ENCODE measurements at places on chromosomes 3 and 15.

DNA sequence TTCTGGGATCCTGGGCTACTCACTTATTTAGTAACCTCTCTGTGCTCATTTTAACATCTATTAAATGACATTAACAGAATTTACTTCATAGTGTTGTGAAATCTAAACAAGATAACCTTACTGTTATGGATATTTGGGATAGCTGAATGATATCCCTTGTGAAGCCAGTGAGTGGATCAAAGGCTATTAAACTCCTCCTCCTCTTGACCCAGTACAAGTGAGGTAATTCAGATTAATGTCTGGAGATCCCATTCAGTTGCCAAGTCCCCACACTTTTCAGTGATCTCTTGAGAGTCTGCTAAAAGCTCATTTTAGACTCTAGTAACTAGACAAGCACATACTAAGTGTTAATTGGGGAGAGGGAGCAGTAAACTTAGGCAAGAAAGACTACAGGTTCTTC is 2.5 kb upstream of the ANKRD28 start:
- DNase-seq = no peak

GRCh38 chr3:79516795-79517194 is 251.0 kb downstream of the ROBO1 start:
- no peak for DNase-seq

DNA sequence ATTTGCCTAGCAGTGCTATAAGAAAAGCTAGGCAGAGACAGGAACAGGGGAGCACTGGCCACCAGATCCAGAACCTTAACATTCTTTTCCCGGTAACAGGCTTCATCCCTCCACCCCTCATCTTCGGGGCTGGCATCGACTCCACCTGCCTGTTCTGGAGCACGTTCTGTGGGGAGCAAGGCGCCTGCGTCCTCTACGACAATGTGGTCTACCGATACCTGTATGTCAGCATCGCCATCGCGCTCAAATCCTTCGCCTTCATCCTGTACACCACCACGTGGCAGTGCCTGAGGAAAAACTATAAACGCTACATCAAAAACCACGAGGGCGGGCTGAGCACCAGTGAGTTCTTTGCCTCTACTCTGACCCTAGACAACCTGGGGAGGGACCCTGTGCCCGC is 231.0 kb upstream of the ST8SIA2 start:
- no peak for DNase-seq

DNA sequence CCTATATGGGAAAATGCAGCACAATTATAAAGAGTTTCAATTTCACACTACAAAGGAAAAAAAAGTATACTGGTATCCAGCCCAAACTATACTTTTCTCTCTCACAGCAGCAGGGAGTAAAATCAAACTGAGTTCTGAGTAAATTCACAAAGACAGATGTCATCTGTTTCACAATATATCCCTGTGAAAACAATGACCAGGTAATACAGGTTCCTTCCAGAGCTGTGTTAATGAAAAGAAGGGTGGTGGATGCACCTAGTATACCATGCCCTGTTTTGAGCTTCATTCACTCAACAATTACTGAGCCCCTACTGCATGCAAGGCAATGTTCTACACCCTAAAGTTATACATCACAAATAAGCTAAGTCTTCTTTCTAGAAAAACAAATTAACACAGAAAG is 108.5 kb downstream of the TJP1 start:
- DNase-seq = no peak
